ENCODE measurements at places on chromosomes 7 and 10.

- DNase-seq: no peak
Measured at GRCh38 chr7:152674860-152675758, 832 bp downstream of the XRCC2 start.

DNA sequence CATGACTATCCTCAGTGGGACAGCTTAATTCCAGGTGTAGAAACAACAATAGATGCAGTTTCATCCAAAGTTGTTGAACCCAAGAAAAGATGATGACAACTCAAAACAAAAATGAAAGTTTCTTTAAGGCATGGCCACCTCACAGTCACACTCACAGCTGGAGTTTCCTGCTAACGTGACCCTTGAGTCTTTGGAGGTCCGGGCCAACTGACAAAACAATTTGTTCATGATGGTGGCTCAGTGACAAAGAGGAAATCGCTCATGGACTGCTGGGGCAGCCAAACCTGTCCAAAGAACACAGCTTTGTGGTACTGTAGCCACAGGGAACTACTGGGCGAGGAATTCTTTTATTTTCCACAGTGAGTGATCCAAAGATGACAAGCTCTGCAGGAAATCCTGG lies 96.0 kb upstream of the JCAD start:
- DNase-seq: no peak

GRCh38 chr7:101315336-101315735 lies 6.3 kb downstream of the IFT22 start:
- peak; percentile 27 for DNase-seq

DNA sequence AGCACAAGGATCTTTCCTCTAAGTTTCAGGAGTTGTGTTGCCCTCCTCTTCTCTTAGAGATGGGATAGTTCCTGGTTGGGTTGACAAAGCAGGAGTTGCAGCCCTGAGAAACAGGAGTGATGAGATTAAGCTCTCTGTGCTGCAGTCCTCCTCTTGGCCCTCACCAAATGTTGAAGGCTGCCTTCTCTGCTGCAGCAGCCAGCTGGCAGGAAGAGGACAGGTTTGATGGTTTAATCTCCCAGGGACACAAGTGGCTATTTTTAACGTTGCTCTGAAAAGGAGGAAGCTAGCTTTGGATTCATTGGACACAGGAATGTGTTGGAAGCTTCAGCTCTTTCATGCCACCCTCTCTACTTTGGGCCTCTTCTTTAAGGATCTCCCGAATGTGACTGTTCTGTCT lies 9.4 kb downstream of the STRIP2 start:
- no peak for DNase-seq

DNA sequence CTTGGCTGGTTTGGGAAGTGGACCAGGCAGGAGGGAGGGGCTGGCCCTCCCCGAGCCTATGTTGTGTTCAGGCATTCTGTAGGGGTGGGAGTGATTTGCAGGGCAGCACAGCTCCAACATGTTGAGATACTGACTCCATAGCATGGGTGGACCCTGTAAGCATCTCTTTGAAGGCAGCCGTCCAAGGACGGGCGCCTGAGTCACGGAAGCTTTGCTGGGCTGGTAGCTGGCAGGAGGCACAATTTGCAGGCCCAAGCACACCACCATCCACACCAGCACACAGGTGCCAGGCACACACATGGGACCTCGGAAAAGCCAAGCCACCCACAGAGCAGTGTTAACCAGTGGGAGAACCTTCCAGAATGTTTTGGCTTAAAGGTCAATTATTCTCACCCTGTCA lies 505.1 kb upstream of the FOXK1 start:
- no peak for DNase-seq

Measured in stimulated activated CD4-positive, alpha-beta T cell treated with anti-CD3 and anti-CD28 coated beads, TNF-alpha, amount 100 ng/mL, for 24 hours (primary cell).